CD4-positive, alpha-beta T cell treated with Interleukin-17A for 1 hour (primary cell): ENCODE measurements at places on chromosomes 1 and 21.

DNA sequence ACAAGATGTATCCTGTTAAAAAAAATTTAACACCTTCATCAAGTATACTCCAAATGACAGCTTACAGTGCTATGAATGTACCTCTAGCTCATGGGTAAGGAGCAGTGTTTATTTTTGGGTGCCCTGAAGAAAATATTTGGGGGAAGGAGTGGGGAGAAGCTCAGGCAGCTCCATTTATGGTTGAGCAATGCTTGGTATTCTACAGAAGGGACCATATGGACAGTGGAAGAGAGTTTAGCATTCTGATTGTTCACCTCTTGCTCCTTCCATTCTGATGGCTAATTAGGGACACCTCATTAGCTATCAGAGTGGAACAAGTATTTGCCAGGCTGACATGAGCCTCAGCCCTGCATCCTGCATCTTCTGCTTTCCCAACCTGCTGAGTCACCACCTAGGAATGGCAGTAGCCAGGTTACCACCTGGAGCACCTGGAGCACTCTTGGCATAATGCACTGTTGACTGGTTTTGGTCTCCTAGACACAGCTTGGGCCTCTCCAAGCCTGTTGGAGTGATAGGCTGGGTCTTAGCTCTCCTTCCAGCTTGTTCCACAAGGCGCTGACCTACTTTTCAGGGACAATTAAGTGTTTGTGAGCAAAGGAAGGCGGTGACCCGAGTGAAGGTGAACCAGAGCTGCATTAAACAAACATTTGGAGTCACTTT is 62.0 kb upstream of the MACF1 start:
- DNase-seq: no peak

- no peak for DNase-seq
Measured at GRCh38 chr1:246318036-246318359, 189.1 kb downstream of the SMYD3 start.

DNA sequence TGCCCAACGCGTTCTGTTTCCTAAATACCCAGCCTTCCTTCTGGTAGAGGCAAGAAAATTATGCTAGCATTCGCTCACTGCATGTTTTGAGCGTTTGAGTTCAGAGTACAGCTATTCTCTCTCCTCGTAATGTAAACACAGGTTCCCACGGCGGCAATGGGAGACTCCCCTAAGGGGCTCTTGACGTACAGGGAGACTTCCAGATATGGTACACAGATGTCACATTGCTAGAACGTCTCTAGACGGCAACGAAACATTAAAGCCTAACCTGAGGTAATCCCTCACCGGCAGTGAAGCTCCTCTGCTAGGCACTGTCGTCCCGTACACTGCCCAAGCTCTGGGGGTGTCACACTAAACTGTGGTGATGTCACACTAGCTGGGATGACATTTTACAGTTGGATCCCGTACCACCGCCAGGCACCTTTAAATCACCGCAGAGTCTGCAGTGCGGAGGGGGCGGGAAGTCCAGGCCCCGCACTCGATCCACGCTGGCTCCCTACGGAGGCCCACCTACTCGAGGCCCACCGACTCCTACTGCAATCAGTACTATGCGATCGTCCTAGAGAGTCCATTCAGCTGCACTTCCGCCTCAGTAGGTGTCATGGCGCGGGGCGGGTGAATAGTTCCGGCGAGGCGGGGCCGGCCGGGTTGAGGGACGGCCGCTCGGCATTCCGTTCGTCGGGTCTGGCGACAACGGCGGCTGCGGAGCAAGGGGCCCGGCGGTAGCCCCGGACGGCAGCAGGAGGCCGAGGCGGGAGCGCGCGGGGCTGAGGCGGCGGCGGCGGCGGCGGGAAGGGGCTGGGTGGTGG is at the start of gene HIPK1:
Gene HIPK1, plus strand, starts transcription at position 384 of the 809 bp plus-strand sequence.
- DNase-seq: peak; percentile 94

GRCh38 chr1:47991673-47992072 is 5.5 kb downstream of the TRABD2B start:
- DNase-seq: no peak

- no peak for DNase-seq
Measured at GRCh38 chr21:36545776-36546511, 66.0 kb upstream of the CLDN14 start.
